ENCODE measurements at places on chromosomes 11 and 22.

DNA sequence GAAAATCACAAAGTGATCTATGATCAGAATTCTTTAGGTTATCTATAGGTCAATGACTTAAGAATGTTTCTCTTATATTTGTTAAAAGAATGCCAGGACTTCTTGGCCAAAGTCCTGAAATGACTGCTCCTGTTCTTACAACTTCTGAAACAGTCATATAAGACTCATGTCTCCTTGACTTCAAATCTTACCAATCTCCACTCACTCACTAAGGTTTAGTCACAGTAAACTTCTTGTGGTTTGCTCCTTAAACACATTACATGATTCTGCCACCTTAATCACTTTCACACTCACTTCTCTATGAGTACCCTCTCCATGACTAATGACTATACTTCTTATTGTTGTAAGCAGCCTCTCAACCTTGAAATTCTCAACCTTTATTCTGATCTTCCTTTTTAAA is 648.7 kb upstream of the CCDC179 start:
- DNase-seq: no peak

GRCh38 chr11:11622340-11622706 is 518 bp upstream of the GALNT18 start:
- no peak for DNase-seq

GRCh38 chr11:7543302-7543701 is 29.5 kb downstream of the PPFIBP2 start:
- no peak for DNase-seq

- DNase-seq: no peak
Observed at GRCh38 chr22:32185821-32186220, 19.1 kb downstream of the RFPL2 start.

GRCh38 chr22:26027341-26027740 is 141.9 kb upstream of the SEZ6L start:
- no peak for DNase-seq

Data from renal cortex interstitium (tissue), 15 donors.